Activated naive CD4-positive, alpha-beta T cell (primary cell): ENCODE measurements at places on chromosomes 12 and 14.

GRCh38 chr14:23078692-23079116 is 16.2 kb downstream of the ACIN1 start:
- no peak for DNase-seq

DNA sequence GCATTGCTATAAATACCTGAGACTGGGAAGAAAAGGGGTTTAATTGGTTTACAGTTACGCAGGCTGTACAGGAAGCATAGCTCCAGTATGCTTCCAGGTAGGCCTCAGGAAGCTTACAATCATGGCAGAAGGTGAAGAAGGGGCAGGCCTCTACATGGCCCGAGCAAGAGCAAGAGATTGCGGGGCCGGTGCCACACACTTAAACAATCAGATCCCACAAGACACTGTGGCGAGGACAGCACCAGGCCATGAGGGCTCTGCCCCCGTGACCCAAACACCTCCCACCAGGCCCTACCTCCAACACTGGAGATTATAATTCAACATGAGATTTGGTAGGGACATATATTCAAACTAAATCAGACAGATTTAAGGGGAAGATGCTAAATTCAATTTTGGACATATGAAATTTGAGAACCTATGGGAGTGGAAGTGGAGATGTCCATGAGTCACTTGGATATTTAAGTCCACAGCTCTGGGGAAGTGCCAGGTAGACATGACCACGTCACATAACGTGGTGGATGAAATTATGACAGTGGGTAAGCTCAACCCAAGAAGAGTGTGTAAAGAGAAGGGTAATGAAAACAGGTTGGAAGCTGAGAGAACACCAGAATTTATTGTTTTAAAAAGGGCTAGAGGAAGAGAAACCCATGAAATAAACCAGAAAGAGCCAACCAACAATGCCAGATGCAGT is 1.5 kb upstream of the LTA4H start:
- no peak for DNase-seq

GRCh38 chr12:92529944-92530343 is 172.8 kb upstream of the PLEKHG7 start:
- DNase-seq: no peak

DNA sequence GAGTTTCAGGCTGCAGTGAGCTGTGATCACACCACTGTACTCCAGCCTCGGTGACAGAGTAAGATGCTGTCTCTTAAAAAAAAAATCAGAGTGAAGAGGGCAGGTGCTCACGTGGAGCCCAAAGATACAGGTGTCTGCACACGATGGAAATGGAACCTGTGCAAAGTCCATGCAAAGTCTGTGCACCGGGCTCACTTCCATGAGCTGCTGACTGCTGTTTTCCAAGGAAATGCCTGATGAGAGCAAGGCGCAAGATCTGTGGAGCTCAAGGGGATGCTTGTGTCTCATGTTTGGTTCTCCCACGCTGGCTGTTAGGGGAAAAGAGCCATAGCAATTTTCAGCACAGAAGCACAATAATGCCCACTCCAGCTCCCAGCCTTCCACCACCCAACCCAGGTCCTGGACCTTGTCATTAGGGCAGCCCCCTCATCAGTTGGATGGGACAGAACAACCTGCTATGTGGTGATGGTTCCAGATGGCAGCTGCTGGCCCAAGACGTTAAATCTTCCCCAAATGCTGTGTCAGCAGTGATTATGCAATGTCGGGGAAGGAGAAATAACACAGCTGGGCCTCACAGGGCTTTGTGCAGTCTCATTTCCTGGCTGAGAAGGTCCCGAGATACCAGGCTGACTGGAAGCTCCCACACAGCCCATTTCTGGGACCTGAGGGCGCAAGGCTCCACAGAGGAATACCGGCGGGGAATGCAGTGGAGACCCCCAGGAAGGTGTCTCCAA is 27.9 kb upstream of the DICER1 start:
- no peak for DNase-seq

DNA sequence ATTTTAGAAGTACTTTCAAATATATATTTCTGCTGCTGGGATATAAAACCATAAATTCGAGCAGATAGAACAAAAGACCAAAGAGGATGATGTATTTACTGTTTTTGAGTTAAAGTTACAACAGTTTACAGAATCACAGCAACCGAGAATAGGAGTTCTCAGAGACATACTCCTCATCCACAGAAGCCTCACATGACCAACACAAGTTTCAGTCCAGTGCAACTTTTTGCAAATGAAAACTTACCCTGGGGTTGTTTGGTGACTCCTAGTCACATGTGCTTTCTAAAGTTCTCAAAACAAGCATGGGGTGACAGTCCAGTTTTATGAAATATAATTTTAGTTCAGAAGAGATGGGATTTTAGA is 117.1 kb downstream of the PRKCH start:
- DNase-seq: no peak

GRCh38 chr14:76776428-76777251 is 15.4 kb downstream of the VASH1 start:
- DNase-seq: no peak

DNA sequence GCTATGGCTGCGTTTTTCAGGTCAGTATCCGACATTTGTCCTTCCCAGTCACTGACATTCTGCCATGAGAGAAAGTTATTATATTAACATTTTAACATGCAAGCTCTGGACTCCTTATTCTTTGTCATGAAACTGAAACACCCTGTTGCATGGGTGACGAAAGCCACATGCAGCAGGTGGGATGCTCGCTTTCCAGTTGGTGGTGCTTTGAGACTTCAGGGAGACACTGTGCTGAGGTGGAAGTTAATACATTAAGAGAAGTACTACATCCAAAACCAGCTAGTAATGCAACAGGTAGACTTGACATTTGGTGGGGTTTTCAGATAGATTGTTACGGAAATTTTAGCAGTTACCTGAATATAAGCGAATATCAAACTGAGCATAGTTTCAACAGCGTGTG is 32.8 kb upstream of the AMN start:
- DNase-seq: no peak

DNA sequence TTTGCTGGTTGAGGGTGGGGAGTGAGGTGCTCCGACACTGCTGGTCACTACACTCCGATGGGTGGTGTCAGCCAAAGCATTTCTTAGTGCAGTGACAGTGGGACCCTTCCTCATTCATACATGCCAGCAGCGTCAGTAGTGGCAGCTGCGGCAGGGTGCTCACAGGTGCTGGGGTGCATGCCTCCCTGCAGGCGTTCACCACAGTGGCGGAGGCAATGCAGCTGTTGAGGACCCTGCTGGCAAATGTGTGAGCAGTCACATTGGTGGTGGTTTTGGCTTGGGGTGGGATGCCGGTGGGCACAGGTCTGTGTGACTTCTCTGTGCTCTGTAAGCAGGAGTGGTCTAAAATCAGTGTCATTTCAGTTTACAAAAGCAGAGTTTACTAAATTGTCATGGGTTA is 464.6 kb downstream of the FUT8 start:
- no peak for DNase-seq

DNA sequence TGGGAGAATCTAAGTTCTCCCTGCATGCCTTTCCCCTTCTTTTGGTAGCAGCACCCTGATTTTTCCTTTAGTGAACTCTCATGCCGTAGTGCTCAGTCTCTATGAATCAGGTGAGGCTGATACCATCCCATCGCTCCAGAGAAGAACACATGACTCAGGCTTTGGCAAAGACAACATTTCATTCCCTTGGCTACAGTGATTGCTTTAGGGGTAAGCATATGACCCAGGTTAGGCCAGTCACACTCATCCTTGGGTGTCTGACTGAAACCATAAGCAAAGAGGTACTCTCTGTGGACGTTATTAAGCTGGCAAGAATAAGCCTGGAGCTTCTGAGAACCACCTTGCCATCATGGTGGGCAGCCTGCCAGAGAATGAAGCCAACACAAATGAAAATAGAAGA is 141.8 kb downstream of the MYRFL start:
- no peak for DNase-seq

GRCh38 chr12:12606781-12607589 is 4.7 kb upstream of the CREBL2 start:
- DNase-seq: no peak
